SK-MEL-5 (cell line): ENCODE measurements at places on chromosomes 1 and 21.
A peak's percentile ranks its signal among the peaks of the same experiment; 100 is the strongest.

DNA sequence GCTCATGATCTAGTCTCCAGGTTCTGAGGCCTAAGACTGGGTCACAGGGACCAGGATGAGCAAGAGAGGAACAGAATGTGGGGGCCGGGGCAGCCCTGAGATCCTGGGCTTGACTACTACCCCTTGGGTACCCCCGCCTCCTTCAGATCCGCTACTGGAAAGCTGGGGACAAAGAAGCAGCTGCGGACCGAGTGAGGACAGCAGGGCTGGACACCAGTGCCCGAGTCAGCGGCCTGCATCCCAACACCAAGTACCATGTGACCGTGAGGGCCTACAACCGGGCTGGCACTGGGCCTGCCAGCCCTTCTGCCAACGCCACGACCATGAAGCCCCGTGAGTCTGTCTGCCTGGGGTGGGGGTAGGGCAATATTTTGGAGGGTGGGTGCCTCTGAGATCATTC is 12.5 kb downstream of the TMEM81 start:
- DNase-seq, result no peak

GRCh38 chr1:104953555-104953954 is 1203.9 kb downstream of the AMY1C start:
- no peak for DNase-seq

DNA sequence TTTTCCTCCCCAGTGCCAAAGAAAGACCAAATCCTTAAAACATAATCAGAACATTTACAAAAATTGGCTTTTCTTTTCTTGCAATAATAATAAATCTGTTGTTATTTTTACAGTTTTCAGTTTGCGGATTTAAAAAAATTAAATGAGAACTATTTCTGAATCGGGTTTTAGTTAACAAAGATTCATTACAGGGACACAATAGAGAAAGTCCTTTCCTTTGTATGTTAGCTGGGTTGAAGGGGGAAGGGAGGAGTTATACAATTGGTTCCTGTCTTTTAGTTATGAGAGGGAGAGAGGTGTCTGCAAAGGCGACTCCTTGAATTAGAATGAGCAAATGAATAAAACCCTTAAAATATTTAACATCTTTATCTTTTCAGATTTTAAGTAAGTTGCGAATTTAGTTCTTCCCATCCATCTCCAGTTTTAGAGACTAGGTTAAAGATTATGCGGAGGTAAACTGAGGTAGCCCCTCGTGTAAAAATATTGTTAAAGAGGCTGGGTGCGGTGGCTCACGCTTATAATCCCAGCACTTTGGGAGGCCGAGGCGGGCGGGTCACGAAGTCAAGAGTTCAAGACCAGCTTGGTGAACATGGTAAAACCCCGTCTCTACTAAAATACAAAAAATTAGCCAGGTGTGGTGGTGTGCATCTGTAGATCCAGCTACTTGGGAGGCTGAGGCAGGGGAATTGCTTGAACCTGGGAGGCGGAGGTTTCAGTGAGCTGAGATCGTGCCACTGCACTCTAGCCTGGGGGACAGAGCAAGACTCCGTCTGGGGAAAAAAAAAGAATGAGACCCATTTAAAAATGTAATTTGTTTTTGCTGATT is 3.9 kb downstream of the SPEN start:
- peak; percentile 40 for DNase-seq

DNA sequence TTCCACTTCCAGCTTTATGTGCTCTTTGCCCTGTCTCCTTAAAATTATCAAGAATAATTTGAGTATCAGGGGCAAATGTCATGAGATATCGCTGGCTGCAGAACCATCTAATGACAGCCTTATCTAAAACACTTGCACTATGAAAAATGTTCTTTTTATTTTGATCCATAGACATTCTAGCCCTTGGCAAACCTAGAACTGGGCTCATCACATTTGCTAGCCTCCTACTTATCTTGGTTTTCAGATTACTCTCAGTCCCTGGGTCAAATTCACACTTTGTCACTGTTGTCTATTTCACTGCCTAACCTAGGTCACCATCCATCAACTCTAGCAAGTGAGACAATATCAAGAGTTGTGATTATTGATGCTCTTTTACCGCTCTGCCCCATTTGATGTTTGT is 59.9 kb upstream of the IPO9 start:
- no peak for DNase-seq

DNA sequence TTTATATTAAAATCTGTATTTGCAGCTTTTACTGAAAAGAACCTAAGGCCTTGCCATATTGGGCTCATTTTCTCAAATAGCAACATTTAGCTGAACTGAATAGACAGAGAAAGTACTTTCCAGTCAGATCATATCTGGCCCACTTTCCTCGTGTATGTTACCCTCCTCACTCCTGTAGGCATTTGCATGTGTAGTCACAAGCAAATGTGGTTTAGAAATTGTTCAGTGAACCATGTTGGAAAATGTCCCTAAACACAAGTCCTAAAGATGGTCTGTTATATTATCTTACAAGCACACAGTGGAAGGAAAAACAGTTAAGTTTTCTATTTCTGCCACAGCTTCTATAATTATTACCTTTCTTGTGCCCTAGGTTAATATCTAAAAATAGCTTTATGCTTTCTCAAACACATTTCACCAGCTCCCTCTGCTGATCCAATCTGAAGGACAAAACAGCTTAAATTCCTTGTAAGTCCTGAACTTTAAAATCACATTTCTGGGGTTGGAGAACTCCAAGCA is 606 bp upstream of the FMO4 start:
- DNase-seq, result peak; percentile 6

DNA sequence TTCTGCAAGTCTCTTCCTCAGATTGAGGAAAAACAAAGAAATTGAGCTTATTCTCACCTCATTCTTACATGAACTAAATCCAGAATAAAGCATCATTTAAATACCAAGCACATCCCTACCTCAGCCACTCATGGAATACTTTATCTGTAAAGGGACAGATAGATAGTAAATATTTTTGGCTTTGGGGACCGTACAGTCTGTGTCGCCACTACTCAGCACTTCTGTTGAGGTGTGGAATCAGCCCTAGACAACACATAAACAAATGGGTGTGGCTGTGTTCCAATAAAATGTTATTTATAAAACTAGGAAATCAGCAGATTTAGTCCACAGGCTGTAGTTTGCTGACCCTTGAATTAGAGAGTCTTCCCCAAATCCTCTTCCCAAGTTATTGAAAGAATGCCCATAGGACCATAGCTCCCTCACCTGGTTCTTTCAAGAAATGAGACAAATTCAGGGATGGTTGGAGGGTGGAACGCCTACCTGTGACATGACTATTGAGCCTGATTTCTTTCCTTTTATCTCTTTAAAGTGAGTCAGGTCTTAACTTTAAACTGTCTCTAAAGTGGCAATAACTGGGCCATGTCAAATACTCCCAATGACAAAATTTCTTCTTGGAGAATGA is 878.5 kb downstream of the USP25 start:
- peak; percentile 64 for DNase-seq

GRCh38 chr21:35511696-35512162 is 462.6 kb upstream of the RUNX1 start:
- no peak for DNase-seq

DNA sequence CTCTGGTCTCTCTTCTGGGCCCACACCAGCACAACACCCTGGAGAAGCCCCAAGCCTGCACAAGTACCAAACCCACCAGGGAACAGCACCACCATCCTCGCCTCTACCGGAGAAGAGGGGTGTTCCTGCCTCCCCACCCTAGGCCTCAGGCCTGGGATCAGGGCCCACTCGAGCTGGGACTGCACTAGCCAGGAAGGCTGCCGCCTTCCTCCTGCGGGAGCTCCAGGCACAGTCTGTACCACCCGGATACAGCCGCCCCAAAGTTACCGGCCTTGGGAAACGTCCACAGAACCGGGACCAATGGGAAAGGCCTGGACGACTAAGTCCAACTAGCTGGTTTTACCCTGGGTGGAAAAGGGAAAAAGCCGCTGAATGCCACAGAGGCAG is 3.4 kb downstream of the TAL1 start:
- no peak for DNase-seq
